EL (cell line): ENCODE measurements at places on chromosomes 3 and 15.

DNA sequence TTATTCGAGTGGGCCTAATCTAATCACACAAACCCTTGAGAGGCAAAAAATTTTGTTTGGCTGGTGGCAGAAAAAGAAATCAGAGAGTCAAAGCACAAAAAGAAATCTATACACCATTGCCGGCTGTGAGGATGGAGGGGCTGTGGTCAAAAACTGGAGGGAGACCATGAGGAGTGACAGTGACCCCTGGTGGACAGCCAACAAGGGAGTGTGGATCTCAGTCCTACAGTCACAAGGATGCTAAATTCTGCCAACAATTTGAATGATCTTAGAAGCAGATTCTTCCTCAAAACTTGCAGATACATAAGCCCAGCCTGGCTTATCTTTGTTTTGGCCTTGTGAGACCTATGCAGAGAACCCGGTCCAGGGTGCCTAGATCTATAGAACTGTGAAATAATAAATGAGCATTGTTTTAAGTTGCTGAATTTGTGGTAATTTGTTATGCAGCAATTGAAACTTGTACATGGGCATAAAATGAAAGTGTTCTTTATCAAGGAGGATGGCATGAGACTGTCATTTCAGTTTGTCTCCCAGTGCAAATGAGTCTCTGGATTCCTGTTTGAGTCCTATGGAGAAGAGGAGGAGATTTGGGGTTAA, 103.0 kb upstream of the ARHGEF26 start:
- DNase-seq, result peak; percentile 26

- peak; percentile 56 for DNase-seq
Measured at GRCh38 chr3:167684388-167684993, 30.7 kb upstream of the WDR49 start.

DNA sequence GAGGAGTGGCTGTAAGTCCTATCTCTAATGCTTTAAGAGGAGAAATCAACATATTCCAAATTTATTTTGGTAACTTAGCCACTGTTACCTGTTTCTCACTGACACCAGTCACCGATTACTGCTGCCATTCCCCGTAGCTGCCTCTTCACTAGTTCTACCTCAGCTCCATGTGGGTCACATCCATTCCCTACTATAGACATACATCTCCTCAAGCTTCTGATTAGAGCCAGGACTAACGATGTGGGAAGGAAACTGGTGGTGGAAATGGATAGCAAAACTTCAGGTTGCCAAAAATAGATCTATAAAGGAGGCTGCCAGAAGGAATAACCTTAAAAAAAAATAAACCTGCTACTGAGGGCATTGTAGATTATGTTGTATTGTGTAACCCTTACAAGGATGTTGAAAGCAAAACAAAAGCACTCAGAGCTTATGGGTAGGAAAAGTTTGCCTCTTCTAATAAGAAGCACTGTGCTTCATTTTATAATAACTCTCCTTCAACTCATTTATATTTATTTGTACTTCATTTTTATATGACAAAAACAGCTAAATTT, 56.0 kb downstream of the KAT2B start:
- no peak for DNase-seq

DNA sequence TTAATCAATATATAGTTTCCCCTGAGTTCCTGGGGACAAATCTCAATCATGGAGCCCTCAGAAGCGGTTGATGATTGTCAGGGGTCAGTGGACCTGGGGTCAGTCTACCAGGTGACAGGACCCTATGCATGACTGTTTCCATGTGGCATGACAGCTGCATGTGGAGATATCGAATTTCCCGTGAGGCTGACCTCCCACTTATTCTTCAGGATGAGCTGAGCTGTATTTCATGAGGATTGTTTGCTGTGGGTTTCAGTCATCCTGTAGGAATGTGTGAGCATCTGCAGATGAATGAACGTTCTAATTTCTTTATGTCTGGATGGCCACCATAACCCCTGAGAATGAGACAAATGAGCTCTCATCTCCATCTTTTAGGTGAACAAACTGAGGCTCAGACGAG, 93.0 kb upstream of the HES1 start:
- DNase-seq, result peak; percentile 76
